ENCODE measurements at places on chromosomes 5 and 9.

GRCh38 chr5:141742866-141743851 lies 61.1 kb upstream of the ARAP3 start:
- peak; percentile 26 for DNase-seq

- DNase-seq, result no peak
Observed at GRCh38 chr9:88684046-88684445, 149.1 kb downstream of the NXNL2 start.

GRCh38 chr5:30894811-30895210 lies 298.7 kb upstream of the CDH6 start:
- DNase-seq, result peak; percentile 95

- DNase-seq, result peak; percentile 56
Observed at GRCh38 chr5:176543428-176544182, 5.5 kb upstream of the CDHR2 start.

DNA sequence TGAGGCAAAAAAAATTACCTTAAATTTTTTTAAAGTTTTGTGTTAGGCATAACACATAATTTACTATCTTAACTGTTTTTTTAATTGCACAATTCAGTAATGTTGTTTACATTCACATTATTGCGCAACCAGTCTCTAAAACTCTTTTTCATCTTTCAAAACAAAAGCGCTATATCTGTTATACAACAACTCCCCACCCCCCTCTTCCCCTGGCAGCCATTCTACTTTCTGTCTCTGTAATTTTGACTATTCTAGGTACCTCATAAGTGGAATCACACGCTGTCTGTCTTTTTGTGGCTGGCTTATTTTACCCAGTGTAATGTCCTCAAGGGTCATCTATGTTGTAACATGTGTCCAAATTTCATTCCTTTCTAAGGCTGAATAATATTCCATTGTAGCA lies 241.5 kb upstream of the DMRT1 start:
- no peak for DNase-seq

GRCh38 chr9:77903666-77904285 lies 127.8 kb downstream of the GNAQ start:
- DNase-seq, result no peak
